Hepatocyte (in vitro differentiated cells): ENCODE measurements at places on chromosomes 11 and 22. TPM values are rescaled to one million over a fixed set of nuclear protein-coding genes. Genes with fewer than 3 reads are reported as not detected.

The MYRF gene
- polyA plus RNA-seq, result 96.7 and 115 TPM in 2 replicates

The NLRP6 gene
- polyA plus RNA-seq, result 1.4 TPM in 1 of 2 replicates, not detected in the other

DNA sequence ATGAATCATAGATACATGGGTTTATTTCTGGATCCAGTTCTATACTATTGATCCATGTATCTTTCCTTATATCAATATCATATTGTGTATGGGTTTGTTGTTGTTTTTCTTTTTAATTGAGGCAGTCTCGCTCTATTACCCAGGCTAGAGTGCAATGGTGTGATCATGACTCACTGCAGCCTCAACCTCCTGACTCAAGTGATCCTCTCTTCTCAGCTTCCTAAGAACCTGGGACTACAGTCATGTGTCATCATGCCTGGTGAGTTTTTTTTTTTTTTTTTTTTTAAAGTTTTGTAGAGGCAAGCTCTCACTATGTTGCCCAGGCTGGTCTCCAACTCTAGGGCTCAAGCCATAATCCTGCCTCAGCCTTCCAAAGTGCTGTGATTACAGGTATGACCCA lies 1589.4 kb upstream of the TENM4 start:
- H3K36me3 ChIP-seq, result no peaks in the 10 kb centered on the region
- H3K27me3 ChIP-seq, result no peaks in the 10 kb centered on the region
- H3K4me1 ChIP-seq, result peaks cover 6% of the 10 kb centered on the region
- H3K27ac ChIP-seq, result no peak overlapping the region
- DNase-seq, result no peak

DNA sequence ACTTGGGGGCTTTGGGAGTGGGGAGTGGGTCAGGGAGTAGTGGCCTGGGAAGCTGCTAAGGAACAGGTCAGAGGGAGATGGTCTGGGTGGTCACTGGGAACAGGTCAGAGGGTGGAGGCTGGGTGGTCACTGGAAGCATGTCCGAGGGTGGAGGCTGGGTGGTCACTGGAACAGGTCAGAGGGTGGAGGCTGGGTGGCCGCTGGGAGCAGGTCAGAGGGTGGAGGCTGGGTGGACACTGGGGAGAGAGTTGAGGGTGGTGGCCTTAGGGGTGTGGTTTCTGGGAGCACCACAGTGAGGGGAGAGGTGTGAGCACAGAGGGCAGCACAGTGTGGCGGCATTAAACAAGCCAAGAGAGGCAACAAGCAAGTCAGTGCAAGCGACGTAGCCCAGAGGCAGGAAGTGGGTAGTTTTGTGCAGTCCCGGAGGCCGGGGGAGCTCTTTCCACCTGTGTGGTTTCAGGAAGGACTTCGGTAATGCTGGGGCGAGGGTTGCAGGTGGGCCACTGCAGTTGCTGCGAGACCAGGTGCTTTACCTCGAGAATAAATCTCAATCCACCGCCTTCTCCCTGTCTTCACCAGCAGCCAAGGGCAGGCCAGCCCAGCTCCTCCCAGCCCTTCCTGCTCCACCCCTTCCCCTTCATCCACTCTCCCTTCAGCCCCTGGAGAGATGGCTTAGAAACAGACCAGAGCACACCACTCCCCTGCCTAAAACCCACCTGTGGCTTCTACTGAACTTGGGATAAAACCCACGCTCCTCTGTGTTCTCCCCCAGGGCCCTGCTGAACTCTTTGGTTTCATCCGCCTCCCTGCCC lies 3.2 kb upstream of the CACNA1I start:
- no peaks in the 10 kb centered on the region for H3K4me1 ChIP-seq
- no peak for DNase-seq
- H3K27ac ChIP-seq, result no peak overlapping the region
- H3K36me3 ChIP-seq, result no peaks in the 10 kb centered on the region
- H3K4me3 ChIP-seq, result no peak overlapping the region
- H3K27me3 ChIP-seq, result no peaks in the 10 kb centered on the region

- H3K36me3 ChIP-seq, result no peaks in the 10 kb centered on the region
- H3K4me1 ChIP-seq, result no peaks in the 10 kb centered on the region
- H3K27me3 ChIP-seq, result no peaks in the 10 kb centered on the region
Observed at GRCh38 chr11:108697872-108698473, 33.1 kb downstream of the DDX10 start.

- H3K4me1 ChIP-seq, result no peaks in the 10 kb centered on the region
- H3K4me3 ChIP-seq, result no peak overlapping the region
- no peaks in the 10 kb centered on the region for H3K36me3 ChIP-seq
- DNase-seq, result no peak
Observed at GRCh38 chr11:103618528-103618927, 417.9 kb upstream of the DDI1 start.

- H3K36me3 ChIP-seq, result no peaks in the 10 kb centered on the region
- H3K27me3 ChIP-seq, result no peaks in the 10 kb centered on the region
- H3K4me3 ChIP-seq, result no peak overlapping the region
- no peak overlapping the region for H3K27ac ChIP-seq
- DNase-seq, result no peak
Observed at GRCh38 chr11:43377389-43377788, 18.7 kb downstream of the TTC17 start.
